ENCODE measurements at places on chromosomes 13 and 19.
A peak's percentile ranks its signal among the peaks of the same experiment; 100 is the strongest.

- no peak for DNase-seq
Observed at GRCh38 chr19:7699417-7700401, 2.2 kb downstream of the FCER2 start.

- DNase-seq = no peak
Observed at GRCh38 chr19:28500982-28501630, 711.8 kb downstream of the UQCRFS1 start.

GRCh38 chr19:4597975-4598671, 38.6 kb upstream of the SEMA6B start:
- no peak for DNase-seq

GRCh38 chr13:39397226-39397895, 205.6 kb downstream of the LHFPL6 start:
- DNase-seq = peak; percentile 52

DNA sequence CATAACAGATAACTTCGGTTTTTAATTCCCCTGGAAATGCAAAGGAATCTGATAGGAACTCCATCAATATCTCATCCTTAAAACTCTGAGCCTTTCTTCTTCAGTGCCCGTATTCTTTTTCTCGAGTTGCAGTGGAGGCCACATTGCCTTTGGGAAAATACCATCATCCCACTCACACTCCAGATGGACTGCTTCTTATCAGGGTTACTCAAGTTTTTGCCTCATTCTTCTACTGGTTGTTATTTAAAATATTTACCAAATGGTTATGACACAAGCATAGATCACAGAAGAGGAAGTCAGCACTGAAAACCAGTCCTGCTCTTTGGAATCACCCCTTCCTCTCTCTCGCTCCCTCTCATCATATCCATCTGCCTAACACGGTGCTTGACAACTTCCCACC, 1020.5 kb upstream of the SLC10A2 start:
- no peak for DNase-seq

GRCh38 chr13:100301418-100301817, 212.5 kb downstream of the PCCA start:
- DNase-seq = no peak

DNA sequence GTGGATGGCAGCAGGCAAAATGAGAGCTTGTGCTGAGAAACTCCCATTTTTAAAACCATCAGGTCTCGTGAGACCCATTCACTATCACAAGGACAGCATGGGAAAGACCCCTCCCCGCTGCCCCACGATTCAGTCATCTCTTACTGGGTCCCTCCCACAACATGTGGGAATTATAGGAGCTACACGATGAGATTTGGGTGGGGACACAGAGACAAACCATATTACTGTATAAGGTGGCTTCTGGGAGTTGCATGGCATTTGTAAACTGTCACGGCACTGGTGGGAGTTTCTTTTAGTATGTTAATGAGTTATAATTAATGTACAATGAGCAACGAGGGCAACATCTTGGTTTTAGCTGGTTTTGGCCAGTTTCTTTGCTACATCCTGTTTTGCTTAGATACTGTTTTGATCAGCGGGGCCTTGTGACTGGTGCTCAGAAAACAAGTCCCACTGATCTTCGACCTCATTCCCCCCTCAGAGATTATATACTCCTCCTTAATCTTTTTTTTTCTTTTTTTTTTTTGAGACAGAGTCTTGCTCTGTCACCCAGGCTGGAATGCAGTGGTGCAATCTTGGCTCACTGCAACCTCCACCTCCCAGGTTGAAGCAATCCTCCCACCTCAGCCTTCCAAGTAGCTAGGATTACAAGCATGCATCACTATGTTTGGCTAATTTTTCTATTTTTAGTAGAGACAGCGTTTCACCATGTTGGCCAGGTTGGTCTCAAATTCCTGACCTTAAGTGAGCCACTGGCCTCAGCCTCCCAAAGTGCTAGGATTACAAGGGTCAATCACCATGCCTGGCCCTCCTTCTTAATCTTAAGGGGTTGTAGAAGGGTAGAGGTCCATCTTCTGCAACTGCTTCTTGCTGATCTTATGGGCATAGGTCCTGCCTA, 21.3 kb upstream of the ZNF599 start:
- no peak for DNase-seq

DNA sequence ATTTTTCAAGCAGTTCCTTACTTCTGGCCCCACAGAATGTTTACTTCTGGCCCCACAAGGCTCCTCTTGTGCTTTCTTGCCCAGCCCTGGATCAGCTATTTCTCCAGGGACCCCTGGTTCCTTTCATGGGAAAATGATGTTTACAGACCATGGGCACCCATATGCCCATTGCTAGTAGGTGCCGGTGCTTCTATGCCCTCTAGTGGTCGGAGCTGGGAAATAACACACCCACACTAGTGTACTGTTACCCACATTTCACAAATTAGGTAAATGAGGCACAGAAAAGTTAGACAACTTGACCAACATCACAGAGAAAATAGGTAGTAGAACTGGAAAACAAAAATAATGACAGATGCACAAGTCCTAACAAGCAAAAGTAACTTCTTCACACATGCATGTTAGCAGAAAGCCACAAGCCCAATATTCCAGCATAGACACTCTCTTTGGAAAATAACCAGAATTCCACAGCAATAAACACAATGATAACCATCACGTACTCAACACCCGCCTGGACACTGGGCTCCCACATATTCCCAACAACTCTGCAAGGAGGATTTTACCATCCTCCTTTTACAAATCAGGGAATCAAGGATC, 1.3 kb upstream of the CEACAM6 start:
- DNase-seq = no peak

DNA sequence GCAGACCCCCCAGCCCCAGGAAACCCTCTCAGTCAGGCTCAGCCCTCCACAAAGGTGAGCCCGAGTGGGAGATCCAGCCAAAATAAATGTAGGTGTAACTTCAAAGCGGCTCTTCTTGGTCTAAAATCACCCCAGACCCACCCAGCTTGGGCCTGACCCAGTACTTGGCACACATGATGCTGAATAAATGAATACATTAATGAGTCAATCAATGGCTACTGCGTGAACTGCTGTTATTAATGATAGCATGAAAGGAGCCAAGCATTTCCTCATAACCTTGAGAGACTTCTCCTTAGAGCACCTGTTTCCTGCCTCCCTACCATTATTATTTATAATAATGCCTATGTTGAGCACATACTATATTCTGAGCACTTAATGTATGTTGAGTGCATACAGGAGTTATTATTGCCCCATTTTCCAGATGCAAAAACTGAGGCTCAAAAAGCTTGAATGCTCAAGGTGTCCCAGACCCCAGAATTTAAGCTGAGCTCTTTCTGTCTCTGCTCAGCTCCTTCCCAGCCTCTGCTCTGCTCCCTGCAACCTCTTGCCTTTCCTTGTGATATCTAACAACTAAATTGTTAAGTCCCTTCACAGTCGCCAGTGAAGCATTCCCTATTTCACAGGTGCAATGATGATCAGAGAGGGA, 4.3 kb downstream of the NOTCH3 start:
- no peak for DNase-seq

- no peak for DNase-seq
Observed at GRCh38 chr19:36528921-36529518, 949 bp upstream of the ZNF260 start.

DNA sequence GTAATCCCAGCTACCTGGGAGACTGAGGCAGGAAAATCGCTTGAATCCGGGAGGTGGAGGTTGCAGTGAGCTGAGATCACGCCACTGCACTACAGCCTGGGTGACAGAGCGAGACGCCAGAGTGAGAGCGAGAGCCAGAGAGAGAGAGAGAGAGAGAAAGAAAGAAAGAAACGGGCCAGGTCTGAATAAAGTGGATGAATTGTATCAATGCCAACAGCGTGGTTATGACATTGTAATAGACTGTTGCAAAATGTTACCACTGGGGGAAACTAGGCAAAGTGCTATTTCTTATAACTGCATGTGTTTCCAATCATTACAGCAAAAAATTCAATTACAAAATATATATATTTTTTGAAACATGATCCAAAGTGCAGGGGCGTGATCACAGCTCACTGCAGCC, 11.8 kb upstream of the BTBD2 start:
- no peak for DNase-seq

DNA sequence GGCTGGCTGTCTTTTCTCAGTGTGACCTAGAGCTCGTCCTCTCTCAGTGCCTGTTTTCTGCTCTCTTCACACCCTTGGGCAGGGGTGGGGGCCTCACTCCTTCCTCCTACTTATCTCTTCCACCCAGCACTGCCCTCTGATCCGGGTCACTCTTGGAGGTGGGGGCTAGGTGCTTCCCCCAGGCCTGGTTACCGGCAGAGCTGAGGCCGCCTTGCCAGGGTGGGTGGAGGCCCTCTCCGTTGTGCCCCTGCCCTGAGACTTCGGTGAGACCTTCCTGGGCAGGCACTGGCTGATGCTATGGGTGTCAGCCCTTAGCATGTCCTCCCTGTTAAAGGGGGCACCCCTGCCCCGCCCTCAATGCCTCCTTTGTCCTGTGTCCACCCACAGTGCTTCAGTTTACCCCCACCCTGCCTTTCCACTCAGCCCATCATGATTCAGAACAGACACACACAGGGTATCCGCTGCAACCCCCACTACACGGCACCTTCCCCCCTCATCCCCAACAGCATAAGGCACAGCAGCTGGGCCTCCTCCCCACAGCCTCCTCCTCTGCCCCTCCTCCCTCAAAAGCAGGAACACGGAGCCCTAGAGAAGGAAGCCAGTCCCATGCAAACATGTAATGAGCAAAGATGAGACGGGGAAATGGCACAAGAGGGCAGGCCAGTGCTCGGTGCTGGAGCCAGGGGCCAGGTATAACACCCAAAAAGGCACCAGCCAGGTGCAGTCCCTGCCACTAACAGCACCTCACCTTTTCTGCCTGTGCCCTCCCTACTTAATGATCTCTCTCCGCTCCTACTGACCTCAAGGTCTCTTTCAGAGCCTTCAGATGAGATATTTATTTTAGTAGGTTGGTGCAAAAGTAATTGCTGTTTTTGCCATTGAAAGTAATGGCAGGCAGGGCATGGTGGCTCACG, 9.8 kb downstream of the ZGLP1 start:
- no peak for DNase-seq

DNA sequence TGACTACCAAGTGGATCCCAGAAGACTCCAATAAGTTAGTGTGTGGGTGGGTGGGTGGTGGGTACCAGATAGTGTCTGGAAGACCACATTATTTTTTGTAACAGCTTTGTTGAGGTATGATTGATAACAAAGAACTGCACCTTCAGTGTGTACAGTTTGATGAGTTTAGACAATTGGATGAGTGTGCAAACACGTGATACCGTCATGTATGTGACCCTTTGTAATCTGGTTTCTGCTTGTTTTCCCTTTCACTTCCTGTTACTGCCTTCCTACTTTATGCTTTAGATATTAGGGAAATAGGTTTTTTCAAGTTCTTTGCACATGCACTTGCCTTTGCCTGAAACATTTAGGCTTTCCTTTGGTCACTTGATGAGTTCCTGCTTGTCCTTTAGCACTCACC, 8.5 kb downstream of the RPL21 start:
- no peak for DNase-seq

- DNase-seq = peak; percentile 61
Observed at GRCh38 chr19:49690656-49691242, at the start of gene CPT1C. TSS of gene CPT1C (plus strand) at chr19:49691116. CDS start at chr19:49692253, 1,137 bp downstream.

- DNase-seq = no peak
Observed at GRCh38 chr13:101554420-101555125, 102.1 kb downstream of the ITGBL1 start.

DNA sequence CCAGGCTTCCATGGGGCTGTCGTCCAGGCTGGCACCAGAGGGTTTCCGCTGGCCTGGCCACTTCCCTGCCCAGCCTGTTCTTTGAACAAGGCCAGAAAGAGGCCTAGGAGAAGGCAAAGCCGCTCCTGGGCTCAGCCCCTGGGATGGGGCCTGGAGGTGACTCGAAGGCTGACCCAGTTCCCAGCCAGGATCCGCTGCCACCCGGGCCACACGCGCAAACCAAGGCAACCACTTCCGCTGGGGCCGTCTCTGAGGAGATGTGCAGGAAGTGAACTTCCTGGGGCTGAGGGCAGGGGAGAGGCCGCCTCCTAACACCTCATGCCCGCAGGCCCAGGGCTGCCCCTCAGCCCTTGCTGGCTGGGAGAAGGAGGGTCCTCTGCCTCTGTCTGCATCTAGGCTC, 15.2 kb downstream of the PLEKHF1 start:
- DNase-seq = no peak

DNA sequence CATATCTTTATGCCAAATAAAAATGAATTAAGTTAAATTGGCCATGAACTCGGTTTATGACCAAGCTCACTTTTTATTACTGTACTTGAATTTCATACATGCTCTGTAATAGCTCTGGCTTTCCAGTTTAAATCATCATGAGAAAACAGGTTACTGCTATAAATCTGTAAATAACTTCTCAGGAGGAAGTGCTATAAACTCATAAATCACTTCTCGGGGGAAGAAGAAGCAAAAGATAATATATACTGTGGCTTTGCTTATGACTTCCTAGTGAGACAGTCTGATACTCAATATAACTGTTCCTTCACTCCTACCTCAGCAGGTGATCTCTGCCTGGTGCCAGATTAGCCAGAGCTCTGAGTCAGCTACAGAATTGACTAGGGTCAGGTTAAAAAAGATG, 12.5 kb downstream of the SUPT20H start:
- DNase-seq = no peak

DNA sequence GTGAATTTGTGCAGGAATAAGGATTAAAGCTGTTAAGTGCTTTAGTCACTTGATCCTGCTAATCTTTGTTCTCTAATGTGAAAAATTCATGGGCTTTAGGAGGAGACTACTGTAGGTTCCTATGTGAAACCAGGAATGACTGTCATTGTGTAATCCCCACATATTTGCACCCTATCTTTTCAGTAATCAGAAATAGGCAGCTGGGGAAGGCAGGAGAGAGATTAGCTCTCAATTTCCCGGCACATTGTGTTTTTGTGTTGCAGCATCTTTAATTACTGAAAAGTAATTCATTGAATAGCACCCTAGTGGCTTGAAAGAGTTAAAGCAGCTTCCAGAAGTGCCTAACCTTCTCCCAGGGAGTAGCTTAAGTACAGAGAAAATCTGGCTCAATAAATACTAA, 282.9 kb downstream of the OLFM4 start:
- no peak for DNase-seq

DNA sequence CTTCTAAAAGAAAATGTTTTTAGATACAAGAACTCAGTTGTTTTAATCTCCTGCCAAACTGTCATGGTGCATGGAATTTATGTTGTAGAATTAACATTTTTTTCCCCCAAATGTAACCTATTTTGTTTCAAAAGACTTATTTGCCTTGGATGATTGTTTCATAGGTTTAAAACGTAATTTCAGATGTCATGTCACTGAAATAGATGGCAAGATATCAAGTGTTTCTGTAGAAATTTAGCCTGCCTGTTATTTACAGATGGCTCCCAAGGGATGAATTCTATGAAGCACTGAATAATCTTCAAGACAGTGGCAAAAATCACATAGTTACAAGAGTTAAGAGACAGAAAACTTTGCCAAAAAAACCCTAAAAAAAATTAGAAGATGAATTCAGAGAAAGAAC, 1484.6 kb downstream of the OLFM4 start:
- no peak for DNase-seq

- DNase-seq = no peak
Observed at GRCh38 chr13:21063031-21063430, 1.6 kb upstream of the LATS2 start.

DNA sequence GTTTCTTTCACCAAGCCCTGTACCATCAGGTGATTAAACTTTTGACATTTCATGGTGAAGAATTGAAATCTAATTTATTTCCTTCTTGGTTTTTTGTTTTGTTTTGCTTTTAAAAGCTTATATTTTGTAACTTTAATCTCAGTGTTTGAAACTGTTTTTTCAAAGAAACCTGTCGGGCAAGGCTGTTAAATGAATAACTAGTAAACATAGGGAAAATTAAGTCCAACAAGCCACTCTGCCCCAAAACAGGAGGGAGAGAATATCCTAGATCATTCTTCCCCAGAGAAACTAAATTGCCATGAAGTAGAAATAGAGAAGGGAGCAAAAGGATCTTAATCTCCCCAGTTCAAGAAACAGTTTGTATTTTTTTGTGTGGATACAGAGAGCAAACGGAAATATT, 98.2 kb downstream of the FREM2 start:
- DNase-seq = no peak

Data from right renal cortex interstitium (tissue), 3 donors.